GM10248 (cell line): ENCODE measurements at places on chromosomes 3 and 15.

- peak; percentile 35 for DNase-seq
Observed at GRCh38 chr3:195542316-195542697, 818 bp downstream of the PPP1R2 start.

DNA sequence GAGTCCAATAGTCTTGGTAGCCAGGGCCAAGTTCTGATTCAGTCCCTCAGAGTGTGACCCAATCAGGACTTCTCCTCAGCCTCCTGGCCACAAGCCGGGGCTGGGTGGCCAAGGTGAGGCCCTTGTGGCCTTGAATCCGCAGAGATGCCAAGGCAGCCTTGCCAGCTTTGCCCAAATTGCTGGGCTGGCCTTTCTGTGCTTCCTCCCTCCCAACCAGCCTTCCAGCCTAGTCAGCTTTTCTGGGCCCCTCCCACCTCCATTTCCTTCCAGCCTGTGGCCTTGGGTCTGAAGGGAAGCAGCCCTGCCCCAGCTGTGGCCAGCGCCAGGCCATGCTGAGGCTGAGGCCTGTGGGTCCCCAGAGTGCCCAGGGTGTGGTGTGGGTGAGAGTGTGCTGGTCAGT lies 34.3 kb upstream of the ANKDD1A start:
- no peak for DNase-seq

- DNase-seq = no peak
Observed at GRCh38 chr15:48564690-48565089, 80.8 kb downstream of the FBN1 start.

- DNase-seq = no peak
Observed at GRCh38 chr15:100580414-100580813, 21.6 kb downstream of the LINS1 start.

DNA sequence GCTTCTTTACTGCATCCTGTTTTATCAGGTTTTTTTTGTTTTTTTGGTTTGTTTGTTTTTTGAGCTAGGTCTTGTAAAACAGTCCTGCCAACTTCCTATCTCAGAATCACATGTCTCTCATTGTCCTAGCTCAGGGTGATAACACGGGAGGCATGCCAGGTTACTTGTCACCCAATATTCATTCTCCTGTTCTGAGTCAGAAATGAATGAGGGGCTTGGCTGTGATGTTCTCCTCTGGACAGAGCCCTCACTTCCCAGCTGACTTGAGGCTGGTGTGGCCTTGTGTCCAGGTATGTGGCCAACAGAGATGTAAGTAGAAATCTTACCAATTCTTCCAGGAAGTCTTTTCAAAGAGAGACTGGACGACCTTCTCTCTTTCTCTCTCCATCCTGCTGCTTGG lies 317.0 kb downstream of the GABRB3 start:
- DNase-seq = no peak

- no peak for DNase-seq
Observed at GRCh38 chr3:119120480-119120879, 25.5 kb upstream of the TEX55 start.

DNA sequence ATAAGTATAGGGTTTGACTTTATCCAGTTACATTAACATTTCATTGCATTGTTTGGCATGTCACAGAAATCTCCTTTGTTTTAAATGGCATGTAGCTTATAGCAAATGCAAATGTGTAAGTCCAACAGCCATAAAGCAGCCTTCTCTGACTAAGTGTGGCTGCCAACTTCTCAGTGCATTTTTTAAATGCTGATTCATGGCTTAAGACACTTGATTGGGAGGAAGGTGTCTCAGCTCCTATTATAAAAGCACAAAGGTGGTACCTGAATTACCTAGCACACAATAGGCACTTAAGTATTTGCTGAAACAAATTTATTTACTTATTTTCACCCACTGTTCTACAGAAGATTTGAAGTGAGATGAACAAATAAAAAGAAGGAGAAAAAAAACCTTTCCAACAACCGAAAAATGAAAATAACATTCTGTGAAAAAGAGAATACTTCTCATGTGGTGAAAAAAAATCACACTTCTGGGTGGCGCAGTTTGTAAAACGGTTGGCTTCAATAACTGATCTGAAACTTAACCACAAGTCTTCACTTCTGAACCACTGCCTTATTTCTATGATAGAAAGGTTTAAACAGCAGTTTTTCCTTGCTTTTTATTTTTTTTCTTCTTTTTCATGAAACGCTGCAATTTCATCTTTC lies 105.5 kb upstream of the ICE2 start:
- no peak for DNase-seq

- no peak for DNase-seq
Observed at GRCh38 chr3:42852441-42852840, 23.2 kb downstream of the CYP8B1 start.

GRCh38 chr3:192918275-192918588 lies 576 bp upstream of the MB21D2 start:
- no peak for DNase-seq

- DNase-seq = no peak
Observed at GRCh38 chr3:111917300-111917699, 58.2 kb downstream of the PHLDB2 start.

DNA sequence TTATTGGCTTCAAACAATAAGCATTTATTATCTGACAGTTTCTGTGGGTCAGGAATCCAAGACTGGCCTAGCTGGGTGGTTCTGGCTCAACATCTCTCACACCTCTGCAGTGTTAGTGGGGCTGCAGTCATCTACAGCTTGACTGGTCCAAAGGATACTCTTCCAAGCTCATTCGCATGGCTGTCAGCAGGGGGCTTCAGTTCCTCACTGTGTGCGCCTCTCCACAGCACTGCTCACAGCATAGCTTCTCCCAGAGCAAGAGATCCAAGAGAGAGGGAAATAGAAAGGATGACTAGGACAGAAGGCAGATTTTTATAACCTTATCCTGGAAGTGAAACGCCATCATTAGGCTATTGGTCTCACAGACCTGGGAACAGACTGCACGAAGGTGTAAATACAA lies 64.2 kb downstream of the MAGI1 start:
- DNase-seq = no peak

DNA sequence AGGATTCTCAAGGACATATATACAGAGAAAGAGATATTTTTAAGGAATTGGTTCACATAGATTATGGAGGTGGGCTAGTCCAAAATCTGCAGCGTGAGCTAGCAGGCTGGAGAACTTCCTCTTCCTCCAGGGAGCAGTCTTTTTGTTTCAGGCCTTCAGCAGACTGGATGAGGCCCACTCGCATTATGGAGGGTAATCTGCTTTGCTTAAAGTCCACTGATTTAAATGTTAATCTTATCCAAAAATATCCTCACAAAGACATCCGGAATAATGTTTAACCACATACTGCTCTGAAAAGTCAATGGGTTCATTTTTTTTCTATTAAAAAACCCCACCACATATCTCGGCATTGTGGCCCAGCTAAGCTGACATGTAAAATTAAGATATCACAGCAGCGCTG lies 22.2 kb upstream of the NRROS start:
- DNase-seq = no peak

DNA sequence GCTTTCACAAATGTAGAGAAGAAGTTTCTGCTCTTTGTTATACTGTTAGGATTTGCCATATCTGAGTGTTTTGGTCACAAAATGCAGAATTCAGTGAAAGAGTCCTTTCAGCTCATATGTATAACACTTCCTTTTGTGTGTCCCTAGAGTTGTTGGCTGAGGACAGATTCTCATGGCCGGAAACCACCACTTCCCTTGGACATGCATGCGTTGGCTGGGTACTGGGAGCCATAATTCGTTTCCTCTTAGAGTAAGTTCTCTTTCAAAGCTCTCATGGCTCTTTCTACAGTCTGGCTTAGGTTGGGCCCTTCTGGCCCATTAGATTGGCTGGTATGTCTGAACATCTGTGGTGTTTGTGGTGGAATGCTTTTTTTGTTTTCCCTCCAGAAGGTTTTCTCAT lies 298.5 kb downstream of the DIPK2A start:
- DNase-seq = no peak

DNA sequence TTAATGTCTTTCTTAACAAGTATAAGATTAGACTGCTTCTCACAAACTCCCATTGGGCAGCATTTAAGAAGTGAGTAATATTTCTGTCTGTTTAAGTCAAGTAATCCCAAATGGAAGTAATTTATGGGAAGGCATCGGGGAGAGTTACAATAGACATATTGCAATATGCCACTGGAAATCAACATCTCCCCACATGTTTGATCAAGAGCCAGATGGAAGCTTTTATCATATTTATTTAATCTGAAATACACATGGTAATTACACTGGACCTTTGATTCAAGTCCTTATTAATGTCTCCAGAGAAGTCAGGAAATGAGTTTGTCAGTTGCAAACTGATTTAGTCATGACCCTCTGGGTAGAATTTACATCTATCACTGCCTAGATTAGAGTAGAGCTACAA lies 943.8 kb downstream of the VGLL3 start:
- DNase-seq = no peak

GRCh38 chr3:125140818-125141595 lies 71.5 kb downstream of the SLC12A8 start:
- peak; percentile 47 for DNase-seq

DNA sequence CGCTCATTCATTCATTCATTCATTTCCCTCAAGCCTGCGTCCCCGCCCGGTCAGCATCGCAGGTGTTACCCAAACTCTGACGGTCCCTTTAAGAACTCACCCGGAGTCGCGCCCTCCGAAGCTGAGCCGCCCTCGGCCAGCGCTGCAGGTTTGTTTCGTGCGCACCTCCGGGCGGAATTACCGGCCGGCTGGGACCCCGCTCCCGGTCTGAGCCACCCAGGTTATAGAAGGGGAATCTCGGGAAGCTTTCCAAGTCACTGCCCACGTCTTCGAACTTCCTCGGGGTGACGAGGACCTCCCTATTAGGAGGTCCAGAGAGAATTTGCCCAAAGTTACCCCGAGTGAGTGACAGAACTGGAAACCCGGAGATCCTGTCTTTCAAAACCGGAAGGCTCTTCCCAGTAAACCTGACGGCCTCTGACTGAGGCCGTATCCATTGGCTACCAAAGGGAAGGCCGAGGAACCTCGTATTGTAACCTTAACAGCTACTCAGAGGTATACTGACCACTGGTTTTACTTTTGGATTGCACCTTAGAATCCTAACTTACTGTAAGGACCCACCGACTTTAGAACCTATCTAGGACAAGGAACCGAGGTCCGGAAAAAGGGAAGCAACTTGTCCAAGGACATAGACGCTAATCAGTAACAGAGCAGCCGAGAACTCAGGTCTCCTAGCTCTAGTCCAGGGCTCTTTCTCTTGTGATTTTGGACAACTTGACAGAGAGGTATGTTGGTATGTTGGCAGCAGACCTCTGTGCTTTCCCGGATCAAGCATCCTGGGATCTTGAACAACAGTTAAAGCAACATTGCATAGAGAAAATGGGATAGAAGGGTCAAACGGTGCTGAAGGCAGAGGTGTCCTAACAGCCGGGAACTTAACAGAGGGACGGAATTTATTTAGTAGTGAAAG lies 788 bp upstream of the DLG1 start:
- DNase-seq = peak; percentile 56

DNA sequence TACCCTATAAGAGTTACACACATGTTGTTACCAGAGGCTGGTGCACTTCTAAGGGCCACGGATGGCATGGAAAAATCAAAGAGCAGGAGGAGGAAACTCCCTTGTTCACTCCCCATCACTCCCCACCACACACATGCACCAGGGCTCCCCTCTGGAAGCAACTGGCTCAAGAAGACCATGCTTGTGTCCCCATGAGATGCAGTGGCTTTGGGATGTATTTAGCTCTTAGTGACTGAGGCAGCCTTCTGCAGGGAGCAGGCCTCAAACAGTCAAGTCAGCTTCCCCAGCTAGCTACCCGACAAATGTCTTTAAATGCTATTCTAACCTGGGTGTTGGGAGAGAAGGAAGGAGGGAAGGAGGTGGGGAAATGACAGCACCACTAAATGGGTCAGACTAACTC lies 32.9 kb upstream of the RAD18 start:
- DNase-seq = no peak

- no peak for DNase-seq
Observed at GRCh38 chr3:195767792-195768191, 43.9 kb downstream of the MUC4 start.

DNA sequence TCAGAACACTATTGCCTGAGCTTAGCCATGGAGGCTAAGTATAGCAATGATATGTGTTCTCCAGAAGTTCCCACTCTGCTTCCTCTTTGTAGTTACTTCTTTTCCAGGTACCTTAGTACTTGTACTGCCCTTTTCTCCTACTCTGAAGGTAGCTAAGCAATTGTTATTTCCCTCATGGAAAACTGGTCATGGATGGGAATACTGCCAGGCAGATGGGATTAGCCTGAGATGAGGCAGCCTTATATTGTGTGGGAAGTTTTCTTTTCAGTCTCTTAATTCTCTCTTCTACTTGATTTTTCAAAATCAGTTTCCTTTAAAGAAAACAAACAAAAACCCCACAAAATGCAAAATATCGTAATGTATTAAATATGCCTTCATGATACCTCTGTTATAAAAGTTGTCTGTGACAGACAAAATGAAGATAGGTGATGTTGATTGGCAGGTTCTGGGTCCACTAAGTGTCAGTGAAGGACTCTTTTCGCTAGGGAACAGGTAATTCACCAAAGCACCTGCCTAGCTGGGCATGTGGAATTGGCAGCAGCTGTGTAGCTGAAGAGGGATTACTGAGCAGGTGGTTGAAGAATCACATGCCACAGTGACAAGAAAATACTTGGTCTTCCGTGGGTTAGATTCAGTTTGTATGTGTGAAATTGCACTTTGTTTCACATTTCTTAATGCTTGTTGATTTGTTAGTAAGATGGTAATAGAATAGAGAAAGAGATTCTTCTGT lies 4.1 kb downstream of the ZNF609 start:
- DNase-seq = no peak

- DNase-seq = no peak
Observed at GRCh38 chr3:105752791-105753415, 115.9 kb downstream of the CBLB start.

- DNase-seq = no peak
Observed at GRCh38 chr15:59420108-59420507, 17.9 kb upstream of the FAM81A start.

GRCh38 chr15:60352525-60352924 lies 45.3 kb downstream of the ANXA2 start:
- DNase-seq = no peak

- DNase-seq = no peak
Observed at GRCh38 chr3:20068512-20069177, 28.4 kb downstream of the KAT2B start.

DNA sequence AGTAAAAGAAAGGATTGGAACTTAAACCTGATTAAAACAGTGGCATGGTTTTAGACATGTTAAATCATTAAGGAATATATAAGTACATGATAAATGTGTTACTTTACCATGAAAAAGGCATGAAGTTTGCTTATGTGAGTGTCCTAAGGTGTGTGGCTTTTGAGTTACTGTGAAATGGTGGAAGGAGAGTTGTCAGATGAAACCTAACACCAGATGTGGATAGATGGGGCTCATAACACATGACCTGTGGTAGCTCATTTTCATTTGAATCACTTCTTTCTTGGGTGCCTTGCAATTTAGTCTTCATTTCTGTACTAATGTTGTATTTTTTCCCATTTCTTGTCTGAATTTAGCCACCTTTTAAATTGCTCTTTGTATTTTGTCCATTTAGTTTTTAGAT lies 13.0 kb downstream of the MEF2A start:
- no peak for DNase-seq

GRCh38 chr3:134030379-134031347 lies 938 bp upstream of the SLCO2A1 start:
- no peak for DNase-seq

GRCh38 chr3:140152851-140153639 lies 218.1 kb downstream of the CLSTN2 start:
- no peak for DNase-seq
